Activated CD4-positive, alpha-beta T cell treated with anti-CD3 and anti-CD28 coated beads, Interleukin-2, amount 50 U/mL, for 4 hours (primary cell): ENCODE measurements at places on chromosomes 7 and 10.
A peak's percentile ranks its signal among the peaks of the same experiment; 100 is the strongest.

- DNase-seq = peak; percentile 49
Observed at GRCh38 chr10:104333032-104333727, 5.1 kb downstream of the ITPRIP start.

DNA sequence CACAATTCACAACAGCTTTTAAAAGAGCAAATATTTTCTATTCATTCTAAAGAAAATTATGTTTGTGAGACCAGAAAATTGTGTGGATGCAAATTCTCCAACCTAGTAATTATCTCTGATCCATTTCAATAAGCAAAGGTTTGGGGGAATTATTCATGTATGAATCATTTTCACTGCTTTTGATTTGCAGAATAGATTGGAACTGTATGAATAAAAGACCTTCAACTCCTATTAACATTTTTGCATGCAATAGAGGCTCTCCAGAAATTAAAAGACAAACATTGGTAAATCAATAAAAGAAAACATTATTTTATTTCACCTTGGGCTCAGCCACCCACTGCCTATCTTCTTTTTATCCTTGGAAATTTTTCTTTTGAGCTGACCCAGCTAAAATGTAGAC, 43.5 kb downstream of the FEZF1 start:
- no peak for DNase-seq

DNA sequence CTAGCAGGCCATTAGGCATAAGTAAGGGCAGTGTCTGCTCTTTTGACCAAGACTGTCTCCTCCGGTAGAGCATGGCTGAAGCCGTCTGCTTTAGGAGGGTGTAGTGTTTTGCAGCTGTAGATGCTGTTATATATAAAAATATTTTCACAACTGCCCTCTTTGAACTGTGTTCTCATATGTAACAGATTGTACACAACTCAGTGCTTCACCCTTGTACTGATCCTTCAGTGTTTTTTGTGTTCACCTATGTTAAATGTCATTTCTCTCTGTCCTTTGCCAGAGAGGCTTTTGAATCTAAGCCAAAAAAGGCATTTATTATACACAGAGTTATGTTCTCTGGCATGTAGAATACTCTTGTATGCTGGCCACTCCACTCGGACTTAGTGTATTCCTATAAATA, 135.5 kb downstream of the BICC1 start:
- no peak for DNase-seq

DNA sequence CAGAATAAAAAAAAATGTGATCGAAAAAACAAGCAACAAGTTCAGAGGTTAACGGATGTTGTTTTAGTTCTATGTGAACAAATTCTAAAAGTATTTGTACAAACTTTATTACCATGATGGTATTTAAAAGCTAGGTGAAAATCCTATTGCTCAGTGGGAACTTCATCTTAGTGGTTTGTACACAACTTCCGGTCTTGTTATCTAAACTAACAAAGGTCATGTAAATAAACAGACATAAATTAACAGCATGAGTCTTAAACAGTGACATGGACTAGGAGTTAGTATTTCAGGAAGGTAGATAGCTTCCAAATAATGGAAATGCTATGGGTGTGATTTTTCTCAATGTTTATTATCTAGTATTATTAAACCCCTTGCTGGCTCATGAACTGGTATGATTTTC, 83.8 kb downstream of the SPAG6 start:
- DNase-seq = no peak

DNA sequence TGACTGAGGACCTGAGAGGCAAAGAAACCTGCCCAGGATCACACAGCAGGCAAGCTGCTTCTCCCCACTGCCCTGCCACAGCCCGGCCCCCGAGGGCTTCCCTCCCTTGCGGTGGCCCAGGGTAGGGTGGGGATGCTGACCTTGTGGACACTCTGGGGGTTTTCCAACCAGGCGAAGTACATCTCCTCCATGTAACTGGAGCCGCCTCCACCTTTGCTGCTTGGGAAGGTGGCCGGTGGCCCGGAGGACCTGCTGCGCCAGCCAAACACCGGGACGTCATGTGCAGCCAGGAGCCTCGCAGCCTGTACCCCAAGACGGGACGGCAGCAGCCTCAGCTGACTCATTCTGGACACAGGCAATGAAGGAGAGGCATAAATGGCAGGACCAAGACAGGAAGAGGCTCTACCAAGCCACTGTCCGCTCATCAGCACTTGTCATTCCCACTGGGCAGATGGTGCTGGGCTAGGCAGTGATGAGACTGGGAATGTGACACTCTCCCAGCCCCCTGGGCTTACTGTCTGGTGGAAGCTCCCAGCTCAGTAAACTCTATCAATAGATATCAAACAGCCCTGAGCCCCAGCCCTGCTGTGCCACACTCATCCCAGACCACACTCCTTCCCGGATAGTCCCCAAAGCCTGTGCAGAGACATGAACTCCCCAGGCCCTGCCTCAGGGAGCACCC, 3.7 kb downstream of the OGDHL start:
- no peak for DNase-seq

DNA sequence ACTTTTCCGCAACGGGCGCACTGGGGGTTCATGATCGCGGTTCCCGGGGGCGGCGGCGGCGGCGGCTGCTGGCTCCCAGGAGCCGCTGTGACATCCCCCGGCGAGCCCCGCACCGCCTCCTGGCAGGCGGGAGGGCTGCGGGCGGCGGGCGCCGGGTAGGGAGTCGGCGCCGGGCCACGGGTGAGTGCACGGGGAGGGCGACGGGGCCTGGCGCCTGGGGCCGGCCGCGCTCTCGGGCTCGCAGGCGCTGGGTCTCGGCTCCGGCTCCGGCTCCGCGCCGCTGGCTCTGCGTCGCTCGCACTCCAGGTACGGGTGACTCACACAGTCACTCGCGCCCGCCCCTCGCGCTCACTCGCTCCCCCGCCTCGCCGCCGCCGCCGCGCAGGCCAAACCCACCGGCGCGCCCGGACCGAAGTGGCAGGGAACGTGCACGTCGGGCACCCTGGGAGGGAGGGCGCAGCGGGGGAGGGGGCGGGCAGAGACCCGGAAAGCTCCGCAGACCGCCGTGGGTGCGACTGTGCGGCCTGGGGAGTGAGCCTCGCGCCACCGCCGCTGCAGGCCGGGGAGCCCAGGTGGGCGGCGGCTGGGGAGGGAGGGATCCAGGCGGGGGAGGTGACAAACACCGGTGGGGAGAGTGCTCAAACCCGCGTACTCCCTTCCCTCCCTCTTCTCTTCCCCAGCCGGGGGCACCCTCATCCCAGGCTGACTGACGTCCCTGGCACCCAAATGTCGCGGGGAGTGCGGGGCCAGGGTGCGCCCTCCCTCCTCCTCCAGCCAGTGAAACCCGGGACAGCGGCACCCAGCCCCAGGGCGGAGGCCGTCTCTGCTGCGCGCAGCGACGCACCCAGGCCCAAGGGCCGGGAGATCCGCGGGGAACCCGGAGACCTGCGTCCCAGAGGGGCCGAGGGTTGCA, 276.9 kb upstream of the NEBL start:
- DNase-seq = no peak

DNA sequence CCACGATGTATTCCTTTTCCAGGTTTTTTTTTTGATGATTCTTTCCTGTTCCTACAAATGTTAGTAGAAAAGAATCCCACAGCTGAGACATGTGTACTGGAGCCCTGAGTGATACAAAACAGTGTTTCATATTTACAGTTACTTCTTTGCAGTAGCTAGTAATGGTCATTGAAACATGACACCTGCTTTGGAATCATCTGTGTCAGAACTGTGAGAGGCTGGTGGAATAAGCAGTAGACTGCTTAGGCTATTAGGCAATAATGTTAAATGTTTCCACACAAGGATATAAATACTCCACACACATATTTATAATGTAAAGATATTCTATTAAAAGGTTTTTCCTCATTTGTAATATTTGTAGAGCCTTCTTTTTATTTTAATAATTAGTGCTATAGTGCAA, 394.0 kb downstream of the THSD7A start:
- DNase-seq = no peak

GRCh38 chr7:9029681-9030530, 596.5 kb downstream of the NXPH1 start:
- no peak for DNase-seq

DNA sequence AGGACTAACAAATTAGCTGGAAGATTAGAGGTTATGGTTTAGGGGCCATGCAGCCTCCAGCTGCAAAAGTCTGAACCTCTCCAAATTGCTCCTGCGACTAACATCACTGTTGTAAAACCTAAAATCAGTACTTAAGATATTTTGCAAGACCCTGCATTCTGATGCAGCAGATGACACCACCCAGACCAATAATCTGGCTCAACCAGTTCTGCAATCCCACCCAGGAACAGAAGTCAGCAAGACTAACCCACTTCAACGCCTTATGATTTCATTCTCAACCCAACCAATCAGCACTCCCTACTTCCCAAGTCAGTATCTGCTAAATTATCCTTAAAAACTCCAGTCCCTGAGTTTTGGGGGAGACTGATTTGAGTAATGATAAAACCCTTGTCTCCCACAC, 250.8 kb upstream of the MBL2 start:
- no peak for DNase-seq

- DNase-seq = no peak
Observed at GRCh38 chr7:156095908-156096539, 283.8 kb upstream of the SHH start.

DNA sequence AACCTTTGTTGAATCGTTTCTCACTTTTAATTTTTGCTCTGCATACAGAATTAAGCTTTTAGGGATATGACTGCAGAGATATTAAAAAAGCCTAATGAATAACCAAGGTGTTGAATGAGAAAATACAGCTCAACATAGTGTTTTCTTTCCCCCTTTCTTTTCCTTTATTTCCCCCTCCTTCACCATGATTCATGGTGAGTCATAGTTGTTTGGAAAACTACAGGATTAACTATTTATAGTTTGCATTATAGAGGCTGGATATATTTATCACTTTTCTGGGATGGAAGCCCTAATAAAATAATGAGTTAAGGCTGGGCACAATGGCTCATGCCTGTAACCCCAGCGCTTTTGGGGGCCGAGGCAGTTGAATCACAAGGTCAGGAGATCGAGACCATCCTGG, 115.0 kb downstream of the DNAJB9 start:
- DNase-seq = no peak

DNA sequence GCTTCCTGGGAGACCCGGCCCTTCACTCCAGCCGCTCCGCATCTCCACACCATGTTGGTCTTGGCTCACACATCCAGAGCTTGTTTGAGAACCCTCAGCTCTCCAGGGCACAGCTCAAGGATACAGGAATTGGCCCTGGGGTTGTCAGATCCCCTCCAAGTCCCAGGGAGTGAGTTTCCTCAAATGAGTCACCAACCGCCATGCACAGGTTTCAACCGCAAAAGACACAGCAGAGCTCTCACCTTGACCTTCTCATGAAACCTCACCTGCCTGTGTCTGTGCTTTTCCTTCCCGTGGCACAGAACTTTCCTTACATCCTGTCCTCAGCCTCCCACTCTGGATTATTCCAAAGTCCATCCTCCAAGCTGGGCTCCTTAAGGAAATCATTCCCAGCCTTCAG, 20.6 kb downstream of the AZGP1 start:
- no peak for DNase-seq

DNA sequence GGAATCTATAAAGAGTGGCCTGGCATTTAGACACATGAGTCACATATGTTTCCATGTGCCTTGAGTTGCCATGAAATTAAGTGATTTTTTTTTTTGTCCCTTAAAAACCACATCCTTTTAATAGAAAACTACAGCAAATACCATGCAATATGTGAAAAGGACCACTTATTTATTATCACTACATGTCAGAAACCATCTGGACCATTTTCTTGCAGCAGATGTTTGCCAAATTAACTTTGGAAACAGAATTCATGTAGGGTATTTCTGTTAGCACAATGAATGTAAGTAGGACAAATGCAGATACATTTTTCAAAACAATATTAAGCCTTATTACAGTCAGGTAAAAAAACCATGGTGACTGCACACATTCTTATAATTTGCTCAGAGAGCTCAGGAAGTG, 230.6 kb downstream of the REEP3 start:
- DNase-seq = no peak

DNA sequence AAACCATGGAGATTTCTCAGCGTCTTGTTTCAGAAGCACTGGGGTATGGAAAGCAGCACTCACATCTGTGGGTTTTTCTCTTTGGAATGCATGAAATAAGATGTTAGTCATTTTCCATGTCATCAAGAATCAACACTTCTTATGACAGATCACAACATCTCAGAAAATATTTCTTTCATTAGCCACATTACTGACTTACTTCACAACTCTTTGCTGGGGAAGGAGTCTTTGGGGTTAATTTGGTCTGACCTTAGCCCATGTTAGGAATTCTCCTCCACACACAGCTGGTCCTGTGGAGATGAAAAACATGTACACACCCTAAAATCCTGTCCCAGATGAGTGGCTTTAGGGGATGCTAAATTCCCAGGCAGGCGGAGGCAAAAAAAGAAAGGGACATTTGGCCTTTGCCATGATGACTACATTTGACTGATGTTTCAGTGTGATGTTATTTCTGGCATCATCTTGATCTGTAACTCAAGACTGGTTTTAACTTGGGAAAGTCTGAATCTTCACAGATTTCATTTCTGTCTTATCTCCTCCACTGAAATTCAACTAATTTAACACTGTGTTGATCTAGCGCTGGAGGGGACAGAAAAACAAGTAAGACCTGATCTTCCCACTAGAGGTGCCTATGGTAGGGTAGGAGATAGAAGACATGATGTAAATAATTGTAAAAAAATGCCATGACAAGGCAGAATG, 363.2 kb downstream of the PRPF18 start:
- DNase-seq = no peak

DNA sequence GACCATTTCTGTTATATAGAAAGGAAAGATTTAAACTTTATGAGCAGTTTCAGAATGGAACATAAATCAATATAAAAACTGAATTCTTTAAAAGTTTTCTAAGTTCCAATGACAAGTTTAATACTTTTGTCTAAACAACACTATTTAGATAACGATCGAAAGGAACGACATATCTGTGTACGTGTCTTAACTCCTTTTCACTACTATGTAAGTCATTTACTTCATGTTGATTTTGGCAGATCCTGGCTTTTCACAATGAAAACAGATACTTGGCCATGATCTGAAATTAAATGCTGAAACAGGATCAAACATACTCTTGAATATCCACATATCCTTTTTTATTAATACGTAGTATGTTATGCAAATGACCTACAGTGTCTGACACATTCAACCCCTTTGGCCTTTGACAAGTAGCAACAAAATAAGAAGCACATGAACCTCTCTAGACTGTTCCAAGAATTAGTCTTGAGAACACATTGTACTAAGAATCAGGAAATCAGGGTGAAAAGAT, 41.9 kb downstream of the RNLS start:
- no peak for DNase-seq

DNA sequence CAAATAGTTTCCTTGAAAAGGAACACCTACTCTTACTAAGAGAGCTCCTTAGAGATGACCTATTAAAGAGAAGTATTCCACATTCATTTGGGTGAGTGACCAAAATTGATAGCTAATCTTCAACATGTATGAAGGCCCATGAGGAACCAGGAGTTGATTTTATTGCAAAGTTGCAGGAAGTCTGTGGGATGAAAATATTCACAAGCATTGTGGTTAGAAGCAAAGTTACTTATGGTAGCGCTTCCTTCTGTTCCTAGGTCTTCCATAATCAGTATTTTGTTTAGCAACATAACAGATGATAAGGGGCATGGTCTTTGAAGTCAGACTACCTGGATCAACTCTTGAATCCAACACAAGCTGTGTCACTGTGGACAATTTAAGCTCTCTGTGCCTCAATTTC, 164.5 kb downstream of the DGKB start:
- no peak for DNase-seq
